ENCODE measurements at places on chromosomes 12 and 14. TPM values are rescaled to one million over a fixed set of nuclear protein-coding genes. Genes with fewer than 3 reads are reported as not detected.

DNA sequence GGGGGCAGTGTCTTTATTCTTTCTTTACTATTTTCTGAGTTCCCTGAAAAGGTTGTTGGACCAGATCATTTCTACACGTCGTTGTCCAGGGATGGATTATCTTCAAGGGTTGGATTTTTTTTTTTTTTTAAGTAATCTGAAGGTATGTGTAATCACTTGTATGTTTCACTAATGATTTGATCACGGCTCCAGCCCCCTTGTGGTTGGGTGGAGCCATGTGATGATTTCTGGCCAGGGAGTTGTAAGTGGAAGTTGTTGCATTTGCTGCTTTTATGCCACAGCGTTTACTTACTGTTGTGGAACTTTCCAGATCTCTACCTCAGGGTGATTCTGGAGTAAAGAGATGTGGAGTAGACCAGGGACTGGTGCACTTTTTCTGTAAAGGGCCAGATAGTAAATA lies 390.3 kb downstream of the AACS start:
- DNase-seq, result no peak

DNA sequence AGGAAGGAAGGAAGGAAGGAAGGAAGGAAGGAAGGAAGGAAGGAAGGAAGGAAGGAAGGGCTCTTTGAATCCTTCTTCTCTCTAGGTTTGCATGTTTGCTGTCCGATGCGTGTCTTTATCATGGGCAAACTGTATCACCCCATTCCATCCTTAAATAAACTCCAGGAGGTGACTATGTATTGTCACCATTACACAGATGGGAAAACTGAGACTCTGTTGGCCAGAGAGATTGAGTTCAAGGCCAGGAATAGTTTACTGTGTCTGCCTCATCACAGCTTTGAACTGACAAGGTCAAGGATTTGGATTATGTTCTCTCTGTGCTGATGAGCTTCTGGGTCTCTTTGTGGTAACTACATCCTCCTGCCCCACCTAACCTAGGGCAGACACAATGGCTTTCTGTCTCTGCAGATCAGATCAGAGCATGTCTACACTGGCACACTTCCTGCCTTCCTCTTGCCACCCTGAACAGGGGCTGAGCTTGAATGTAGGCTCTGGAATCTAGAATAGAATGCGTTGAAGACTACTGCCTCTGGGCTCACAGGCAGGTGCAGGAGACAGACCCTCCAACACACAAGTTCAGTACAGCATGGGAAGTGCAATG lies 78.9 kb upstream of the MAP1LC3B2 start:
- no peak for DNase-seq

DNA sequence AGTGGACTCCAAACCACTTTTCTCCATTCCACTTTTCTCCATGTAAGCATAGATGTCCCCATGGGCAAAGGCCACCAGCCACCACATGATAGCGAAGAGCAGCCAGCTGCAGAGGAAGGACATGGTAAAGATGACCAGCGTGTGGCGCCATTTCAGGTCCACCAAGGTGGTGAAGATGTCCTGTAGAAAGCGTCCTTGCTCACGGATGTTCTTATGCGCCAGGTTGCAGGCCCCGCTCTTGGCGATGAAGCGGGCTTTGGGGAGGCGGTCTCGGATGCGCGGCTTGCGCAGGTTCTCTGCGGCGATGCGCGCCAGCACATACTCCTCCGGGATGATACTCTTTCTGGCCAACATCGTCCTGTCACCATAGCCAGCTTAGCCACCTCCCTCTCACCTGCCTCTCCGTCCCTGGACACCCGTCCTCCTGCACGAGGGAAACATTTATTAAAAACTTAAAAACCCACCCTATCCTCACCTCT lies 1.2 kb downstream of the KCNJ8 start:
- DNase-seq, result no peak

DNA sequence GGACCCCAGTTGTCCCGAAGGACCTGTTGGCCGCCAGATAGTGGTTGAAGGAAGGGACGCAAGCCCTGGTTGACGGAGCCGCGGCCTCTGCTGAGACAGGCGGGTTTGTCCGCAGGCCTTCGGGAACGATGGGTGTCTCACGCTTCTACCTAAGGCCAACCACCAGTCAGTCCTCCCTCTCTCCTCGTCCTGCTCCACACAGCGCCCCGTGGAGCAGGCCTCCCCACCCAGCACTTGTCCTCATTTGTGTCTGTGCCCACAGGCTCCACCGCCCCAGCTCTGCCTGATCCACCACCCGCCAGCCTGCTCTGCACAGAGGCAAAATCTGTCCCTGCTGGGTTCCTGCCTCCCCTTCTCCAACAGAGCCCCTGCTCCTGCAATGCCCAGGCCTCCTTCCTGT lies 41.0 kb downstream of the RIMBP2 start:
- no peak for DNase-seq

Gene IPO4
- 38.9 TPM for total RNA-seq

- DNase-seq, result no peak
Observed at GRCh38 chr14:20820063-20820904, 17.6 kb upstream of the RNASE1 start.

GRCh38 chr12:132170637-132171292 lies 26.5 kb downstream of the NOC4L start:
- no peak for DNase-seq

DNA sequence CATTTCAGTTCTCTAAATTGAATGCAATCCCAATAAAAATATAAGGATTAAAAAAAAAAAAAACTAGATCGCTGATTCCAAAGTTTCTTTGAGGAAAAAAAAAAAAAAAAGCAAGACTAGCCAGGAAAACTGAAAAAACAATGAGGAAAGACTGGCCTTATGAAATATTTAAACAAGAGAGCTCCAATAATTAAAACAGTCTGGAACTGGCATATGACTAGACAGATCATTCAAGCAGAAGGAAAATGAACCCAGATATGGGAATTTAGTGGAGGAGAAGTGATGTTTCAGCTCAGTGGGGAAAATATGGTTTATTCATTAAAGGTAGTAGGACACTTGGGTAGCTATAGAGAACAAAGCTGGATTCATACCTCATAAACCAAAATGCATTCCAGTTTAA lies 42.0 kb upstream of the TBC1D15 start:
- DNase-seq, result no peak

DNA sequence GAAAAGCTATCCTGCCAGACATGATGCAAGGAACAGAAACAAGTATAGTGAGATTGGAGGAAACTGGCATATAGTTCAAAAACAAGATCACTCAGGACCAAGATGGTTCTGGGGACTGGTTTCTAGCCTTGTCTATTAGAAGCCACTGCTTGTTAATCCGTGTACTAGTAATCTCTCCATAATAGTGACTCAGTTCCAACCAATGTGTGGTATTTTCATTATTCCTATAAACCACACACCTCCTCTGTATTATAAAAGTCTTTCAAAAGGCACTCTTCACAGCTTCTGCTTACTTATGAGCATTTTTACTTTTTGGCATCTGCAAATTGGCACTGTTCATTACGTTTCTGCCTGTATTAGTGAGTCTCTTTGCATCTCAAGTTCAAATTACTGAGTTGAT lies 140.3 kb downstream of the SLC6A15 start:
- no peak for DNase-seq

DNA sequence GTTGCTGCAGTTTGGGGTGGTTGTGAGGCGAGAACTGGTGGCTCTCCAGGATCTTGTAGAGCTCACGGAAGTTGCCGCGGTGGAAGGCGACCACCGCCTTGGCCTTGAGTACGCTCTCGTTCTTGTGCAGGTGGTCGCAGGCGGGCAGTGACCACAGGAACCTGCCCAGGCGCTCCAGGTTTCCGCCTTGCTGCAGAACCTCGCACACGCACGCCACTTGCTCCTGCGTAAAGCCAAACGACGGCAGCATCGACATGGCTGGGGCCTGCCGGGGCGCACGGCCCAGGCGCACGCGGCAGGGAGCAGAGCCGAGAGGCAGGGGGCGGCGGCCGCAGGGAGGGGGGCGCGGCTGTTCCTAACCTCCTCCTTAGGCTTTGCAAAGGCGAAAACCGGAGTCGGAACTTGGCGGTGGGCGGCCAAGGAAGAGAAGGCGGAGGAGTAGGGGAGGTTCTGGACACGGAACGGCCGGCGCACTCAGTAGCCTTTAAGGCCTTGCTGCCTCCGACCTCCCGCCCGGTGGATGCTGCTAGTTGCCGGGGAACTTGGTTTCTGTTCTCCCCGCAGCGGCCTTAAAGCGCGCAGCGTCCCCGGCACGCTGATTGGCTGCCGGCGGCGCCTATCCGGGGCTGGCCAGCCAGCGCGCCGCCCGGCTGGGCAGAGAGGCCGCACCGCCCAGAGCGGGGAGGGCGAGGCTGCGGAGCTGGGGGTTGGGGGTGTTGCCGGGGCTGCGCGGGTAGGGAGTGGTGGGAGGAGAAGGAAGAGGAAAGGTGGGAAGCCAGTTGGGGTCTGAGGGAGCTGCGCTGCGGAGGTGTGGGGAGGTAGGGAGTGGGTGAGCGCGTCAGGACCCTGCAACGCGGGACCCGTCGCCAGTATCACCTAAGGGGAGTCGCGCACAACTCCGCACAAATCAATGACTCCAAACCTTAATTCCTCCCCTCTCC lies at the start of gene SIX1:
Gene SIX1, minus strand, starts transcription at position 544 of the 941 bp plus-strand sequence. Its CDS starts 288 bp downstream, at position 256.
- peak; percentile 82 for DNase-seq

GRCh38 chr14:96038920-96039632 lies at the start of gene C14orf132:
TSS of gene C14orf132 (plus strand) at chr14:96039362. CDS start at chr14:96039501, 139 bp downstream.
- DNase-seq, result no peak

DNA sequence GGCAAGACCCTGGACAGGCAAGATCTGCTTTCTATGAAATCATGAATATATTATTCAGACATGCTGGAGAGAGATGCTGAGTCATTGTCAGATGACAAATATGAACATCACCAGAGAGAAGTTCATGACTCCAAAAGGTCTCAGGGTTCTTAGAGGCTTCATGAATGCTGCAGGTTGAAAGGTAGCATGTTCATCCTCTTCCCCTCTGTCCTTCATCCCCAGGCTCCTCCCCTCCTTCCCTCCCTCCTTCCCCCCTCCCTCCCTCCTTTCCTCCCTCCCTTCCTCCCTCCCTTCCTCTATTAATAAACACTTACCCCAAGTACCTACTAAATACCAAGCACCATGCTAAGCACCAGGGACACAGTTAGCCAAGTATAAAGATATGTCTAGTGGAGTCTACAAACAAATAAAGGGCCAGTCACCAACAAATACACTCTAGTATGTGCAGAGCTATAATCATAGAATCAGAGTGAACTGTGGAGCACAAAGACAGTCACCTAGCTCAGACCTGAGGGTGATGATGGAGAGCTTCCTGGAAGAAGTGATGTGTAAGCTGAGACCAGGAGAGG lies 46.2 kb downstream of the RPH3A start:
- peak; percentile 61 for DNase-seq

GRCh38 chr12:116916122-116916521 lies 5.4 kb downstream of the FBXW8 start:
- DNase-seq, result no peak

DNA sequence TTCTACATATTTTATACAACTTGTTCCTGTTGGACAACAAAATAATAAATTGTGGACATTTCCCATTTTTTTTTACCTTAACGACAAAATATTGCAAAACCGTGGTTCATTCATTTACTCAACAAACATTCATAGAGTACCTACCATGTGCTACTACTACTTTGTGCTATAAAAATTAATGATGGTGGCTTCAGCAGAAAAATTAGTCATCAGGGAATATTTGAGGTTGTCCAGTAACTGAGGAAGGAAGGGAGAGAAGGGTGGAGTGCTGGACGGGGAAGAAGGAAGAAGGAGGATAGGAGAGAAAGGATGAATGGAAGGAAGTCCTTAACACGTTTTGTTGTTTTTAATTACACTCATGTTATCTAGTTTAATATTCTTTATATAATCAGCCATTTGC lies 53.7 kb downstream of the PPFIBP1 start:
- no peak for DNase-seq

GRCh38 chr14:35138585-35138984 lies 16.2 kb downstream of the PRORP start:
- DNase-seq, result no peak

DNA sequence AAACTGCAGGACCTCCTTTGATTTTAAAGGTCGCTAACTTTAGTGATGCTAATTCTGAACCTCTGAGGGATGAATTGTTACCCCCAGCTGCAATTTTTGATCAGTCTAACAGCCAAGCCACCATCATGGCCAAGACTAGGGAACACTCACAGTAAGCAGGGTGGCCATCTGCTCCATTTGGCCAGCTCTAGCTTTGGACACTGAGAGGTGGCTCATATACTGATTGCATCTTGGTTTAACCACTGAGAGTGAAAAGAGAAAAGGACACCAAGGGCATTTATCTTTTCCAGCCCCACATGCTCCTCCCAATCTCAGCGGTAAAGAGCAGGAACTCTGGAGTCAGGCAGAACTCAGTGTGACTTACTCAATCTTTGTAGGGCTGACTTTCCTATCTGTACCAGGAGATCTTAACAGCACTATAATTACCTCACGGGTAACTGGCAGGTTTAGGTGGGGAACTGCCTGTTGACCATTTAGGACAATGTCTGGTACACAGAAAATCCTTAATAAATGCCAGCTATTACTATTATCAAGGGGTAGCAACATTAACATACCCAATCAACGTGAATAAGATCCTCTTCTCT lies 6.2 kb downstream of the LPCAT3 start:
- no peak for DNase-seq

- no peak for DNase-seq
Observed at GRCh38 chr14:24513009-24513408, 4.9 kb upstream of the CMA1 start.

- peak; percentile 25 for DNase-seq
Observed at GRCh38 chr14:77707355-77707723, 484 bp downstream of the ALKBH1 start.

DNA sequence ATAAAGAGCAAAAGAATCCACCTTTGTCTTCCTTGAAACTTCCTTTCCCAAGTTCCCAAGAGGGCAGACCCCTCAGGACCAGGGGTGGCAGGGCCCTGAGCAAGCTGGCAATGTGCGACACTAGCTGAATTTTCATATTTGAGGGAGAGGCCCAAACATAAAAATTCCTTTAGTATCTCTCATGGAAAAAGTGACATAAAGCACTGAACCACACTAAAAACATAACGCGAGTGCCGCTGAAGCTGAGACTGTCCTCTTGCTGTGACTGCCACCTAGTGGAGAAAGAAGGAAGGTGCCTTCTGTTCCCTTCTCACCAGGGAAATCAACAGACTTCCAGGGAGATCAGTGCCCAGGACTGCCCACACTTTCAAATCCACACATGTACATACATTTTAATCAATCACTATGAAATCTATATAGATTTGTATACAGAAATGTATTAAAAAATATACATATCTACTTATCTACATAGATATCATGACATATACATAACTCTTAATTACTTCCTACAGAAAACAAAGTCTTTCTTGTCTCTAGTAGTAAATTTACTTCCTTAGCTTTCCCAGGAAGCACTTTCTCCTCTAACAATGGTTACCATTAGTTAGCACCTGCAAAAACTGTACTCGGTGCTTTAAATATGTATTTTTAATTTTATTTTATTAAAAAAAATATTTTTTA lies 53.8 kb downstream of the SSH1 start:
- peak; percentile 85 for DNase-seq

- DNase-seq, result no peak
Observed at GRCh38 chr12:117967512-117967911, 1.3 kb downstream of the KSR2 start.

DNA sequence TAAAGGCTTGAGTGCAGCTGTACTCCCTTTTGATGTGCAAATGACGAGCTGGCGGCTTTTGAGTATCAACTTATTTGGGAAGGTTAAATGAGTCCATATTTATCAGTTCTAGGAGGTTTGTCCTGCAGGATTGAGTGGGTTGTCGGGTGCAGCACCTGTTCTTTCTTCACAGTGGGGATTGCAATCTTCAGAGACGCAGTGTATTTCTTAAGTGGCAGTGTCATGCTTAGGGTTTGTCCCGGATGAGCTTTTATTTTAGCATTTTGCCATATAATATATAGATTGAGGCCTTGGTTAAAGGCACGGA lies 1.2 kb downstream of the FUT8 start:
- no peak for DNase-seq

Gene PCED1B
- total RNA-seq, result 2.5 TPM

Data from NCI-H460 (cell line).